ENCODE measurements at places on chromosomes 6 and 20.

DNA sequence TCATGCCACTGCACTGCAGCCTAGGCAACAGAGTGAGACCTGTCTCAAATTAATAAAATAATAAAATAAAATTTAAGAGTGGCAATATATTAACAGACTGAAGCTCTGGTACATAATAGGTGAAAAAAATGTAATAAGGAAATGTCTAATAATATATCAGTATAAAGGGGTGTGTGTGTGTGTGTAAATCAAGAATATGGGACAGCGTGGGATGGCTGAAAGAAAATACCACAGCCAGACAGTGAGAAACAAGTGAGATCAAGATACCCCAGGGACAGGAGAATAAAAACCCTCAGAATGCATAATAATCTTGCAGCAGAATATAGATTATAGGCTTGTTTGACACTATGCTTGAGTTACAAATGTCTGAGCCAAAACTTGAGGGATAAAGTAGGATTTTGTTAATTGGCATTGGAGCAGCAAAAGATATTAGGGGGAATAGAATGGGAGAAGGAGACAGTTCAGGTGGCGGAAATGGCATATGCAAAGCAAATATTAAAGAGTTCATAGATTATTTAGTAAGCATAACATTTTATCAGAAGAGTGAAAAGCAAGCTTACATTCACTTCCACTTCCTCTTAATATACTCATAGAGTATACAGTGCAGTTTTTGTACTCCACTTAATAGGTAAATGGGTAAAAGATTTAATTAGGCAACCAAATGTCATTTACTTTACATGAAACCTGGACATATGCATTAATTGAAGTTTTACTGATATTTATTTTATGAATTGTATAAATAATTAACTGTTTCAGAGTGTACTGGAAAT is 398.5 kb upstream of the GJE1 start:
- no peak for DNase-seq

DNA sequence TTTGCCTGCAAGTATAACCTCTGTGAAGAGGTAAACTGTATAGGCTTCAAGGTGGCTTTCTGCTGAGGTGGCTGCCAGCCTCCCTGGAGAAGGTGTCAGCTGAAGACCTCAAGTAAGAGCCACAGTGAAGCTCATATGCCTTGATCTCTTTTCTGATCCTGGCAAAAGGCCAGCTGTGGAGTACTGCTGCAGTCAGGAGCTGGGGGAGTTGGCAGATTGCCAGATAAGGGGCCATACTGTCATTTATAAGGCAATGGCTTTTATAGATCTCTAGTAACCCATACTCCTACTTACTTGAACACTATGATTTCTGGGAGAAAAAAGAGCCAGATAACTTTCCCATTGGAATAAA is 8.8 kb upstream of the CEP85L start:
- no peak for DNase-seq

GRCh38 chr6:4858194-4859015 is 82.2 kb downstream of the CDYL start:
- DNase-seq = no peak

- DNase-seq = no peak
Observed at GRCh38 chr20:48711696-48712464, 115.9 kb downstream of the PREX1 start.

- no peak for DNase-seq
Observed at GRCh38 chr20:62557462-62557861, 81.7 kb upstream of the GATA5 start.

- no peak for DNase-seq
Observed at GRCh38 chr6:38057994-38058393, 238.5 kb downstream of the ZFAND3 start.

Data from testis (tissue), 5 donors.